ENCODE measurements at places on chromosomes 7 and 10.
A peak's percentile ranks its signal among the peaks of the same experiment; 100 is the strongest.

DNA sequence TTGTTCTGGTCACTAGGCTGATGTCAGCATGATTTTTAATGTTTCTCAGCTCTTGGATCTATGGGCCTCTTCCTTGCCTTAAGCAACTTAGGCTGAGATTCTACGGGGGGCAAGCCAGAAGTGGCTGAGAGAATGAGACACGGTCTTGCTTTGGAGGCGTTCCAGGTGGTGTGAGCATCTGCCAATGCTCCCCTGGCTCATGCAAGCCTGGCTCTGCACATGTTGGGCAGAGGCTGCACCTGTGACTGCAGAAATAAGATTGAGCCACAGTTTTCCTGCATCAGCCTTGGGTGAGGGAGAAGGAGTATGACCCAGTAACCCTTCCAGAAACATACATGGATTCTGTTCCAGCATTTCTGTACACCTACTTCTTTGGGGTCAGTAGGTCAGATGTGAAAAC is 41.9 kb downstream of the C10orf120 start:
- no peak for DNase-seq

GRCh38 chr10:23070913-23071218 is 24.5 kb upstream of the MSRB2 start:
- no peak for DNase-seq

DNA sequence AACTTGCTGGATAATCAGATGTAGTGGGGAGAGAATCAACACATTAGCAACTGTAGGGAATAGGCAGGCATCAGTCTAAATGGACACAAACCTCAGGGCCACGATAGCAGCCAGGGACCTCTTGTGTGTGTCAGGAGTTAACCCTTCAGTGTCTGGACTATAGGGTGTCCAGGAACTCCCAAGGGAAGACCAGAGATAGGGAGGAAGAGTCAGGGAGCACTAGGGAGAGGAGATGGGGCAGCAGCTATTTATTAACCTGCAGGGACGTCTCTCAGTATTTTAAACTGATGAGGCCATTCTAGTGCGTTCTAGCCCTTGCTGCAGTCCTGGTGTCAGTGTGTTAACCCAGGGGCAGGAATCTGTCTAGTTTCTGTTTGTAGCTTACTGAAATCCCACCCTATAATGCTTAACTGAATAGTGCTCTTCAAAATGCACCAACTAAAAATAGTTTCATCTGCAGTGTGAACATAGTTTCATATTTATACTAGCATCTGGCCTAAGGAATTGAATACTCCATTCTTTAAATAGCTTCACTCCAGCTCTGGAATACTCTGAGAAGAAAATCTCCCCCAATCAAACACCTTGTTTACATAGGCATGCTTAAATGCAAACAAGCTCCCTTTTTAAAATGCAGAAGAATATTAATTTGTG is 62.7 kb downstream of the ARID5B start:
- DNase-seq, result no peak

- no peak for DNase-seq
Measured at GRCh38 chr10:74379474-74379873, 228.5 kb downstream of the ADK start.

DNA sequence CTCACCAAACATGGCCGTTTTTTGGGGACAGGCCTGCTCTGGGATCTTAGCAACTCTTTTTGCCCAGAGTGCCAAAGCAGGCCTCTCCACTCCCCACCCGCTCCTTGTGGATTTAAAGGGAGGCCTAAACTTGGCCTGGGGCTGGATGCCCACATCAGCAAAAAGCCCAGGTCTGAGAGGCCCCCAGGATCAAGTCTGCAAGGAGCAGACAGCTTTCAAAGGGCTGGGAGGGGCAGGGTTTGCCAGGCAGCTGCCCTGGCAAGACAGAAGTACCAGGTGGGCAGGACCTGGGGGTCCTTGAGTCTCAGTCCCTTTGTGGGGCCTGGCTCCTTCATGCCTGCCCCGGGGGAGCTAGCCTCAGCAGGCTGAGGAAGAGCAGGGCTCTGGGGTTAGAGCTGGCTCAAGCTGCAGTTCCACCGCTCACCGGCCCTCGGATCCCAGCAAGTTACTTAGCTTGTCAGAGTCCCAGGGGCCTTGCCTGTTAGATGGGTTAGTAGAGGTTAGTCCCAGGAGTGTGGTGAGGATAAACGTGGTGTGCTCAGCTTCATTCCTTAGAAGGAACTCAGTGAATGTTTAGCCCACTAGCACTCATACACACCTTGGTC is 56.2 kb downstream of the ARHGAP22 start:
- no peak for DNase-seq

- DNase-seq, result no peak
Measured at GRCh38 chr10:48684792-48685623, at the start of gene WDFY4. TSS of gene WDFY4 (plus strand) at chr10:48684873. CDS start at chr10:48709733, 24,860 bp downstream.

DNA sequence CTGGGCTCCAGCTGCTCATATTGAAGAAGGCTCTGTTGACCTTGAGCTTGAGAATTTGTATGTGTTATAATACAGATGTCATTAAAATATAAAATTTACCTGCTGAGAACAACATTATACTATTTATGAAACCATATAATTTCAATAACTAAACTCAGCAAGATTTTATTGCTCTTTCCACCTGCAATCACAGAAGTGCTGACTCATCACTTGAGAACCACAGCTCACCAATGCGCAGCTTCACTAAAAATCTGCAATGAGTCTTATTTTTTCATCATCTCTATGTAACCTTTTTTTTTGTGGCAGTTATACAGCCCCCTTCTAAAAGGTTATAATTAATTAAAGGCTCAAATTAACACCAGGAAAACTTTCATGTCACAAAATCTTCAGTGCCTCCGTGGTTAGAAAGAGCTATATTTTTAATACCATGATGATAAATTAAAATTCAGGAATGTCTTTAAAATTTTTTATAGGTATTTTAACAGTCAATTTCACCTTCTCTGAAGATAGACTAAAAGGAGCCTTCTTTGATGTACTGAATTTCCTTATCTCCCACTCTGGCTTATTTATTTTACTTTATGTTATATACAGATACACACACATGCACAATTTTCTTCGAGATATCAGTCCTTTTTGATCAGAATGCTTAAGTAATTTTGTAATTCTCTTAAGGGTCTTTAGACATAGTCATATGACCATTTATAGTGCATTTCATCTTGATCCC is 102.7 kb downstream of the EVX1 start:
- DNase-seq, result no peak

GRCh38 chr7:125127304-125127703 is 197.7 kb upstream of the POT1 start:
- no peak for DNase-seq

GRCh38 chr7:99493823-99494222 is 6.3 kb downstream of the ZNF394 start:
- DNase-seq, result no peak

DNA sequence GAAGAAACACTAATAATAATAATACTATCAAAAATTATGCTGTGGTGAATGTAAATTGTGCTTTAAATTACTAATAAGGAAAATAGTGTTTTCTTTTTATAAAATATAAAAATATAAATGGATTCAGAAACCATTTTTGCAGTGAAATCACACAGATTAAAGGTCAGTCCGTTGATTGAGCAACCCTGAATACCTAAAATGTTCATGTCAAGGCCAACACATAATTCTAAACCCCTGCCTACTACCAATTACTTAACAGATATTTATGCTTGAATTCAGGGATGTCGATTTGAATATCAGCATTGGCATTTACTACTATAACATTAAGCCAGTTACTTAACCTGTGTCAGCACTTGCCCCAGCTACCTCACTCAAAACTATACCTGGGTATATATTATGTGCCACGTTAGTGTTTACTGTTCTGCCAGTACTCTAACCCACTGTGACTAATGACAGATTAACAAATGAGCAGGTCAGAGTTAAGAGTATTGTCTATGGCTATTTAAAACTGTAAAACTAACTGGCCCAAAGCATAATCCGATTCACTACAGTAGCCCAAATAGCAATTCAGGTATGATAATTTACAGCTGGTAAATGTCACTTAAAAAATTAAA is 165.0 kb downstream of the KMT2E start:
- DNase-seq, result no peak

DNA sequence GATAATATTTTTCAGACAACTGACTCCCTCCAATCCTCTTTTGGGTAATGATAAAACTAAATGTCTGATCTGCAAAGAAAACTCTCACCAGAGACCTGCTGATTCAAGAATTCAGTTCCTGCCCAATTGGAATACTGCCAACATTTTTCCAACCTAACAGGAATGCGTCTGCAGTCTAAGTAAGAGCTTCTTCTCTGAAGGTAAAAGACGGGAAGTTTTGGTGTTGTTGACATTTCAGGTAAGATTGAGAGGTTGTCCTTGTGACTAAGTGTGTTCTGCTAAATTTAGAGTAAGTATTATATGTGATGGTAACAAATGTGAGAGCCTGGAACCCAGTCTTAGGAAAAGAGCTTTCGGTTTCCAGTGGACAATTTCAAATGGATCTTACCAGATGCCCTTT is 17.6 kb downstream of the IFIT5 start:
- no peak for DNase-seq

DNA sequence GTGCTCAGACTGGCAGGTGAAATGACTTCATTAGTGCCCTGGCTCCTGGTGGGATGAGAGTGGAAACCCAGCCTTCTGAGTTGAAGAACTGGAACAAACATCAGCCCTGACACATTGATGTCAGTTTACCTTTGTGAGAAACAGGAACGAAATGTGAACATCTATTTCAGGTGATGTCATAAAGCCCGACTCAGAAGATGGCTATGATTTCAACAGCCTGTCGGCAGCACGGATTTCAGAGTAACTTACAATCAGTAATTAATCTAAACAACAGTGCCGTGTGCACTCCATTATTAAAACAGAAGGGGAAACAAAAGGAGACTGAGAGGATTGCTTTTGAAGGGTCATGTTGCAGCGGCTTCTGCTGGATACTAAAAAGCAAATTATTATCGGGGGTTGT is 243.2 kb downstream of the FRMD4A start:
- DNase-seq, result no peak

DNA sequence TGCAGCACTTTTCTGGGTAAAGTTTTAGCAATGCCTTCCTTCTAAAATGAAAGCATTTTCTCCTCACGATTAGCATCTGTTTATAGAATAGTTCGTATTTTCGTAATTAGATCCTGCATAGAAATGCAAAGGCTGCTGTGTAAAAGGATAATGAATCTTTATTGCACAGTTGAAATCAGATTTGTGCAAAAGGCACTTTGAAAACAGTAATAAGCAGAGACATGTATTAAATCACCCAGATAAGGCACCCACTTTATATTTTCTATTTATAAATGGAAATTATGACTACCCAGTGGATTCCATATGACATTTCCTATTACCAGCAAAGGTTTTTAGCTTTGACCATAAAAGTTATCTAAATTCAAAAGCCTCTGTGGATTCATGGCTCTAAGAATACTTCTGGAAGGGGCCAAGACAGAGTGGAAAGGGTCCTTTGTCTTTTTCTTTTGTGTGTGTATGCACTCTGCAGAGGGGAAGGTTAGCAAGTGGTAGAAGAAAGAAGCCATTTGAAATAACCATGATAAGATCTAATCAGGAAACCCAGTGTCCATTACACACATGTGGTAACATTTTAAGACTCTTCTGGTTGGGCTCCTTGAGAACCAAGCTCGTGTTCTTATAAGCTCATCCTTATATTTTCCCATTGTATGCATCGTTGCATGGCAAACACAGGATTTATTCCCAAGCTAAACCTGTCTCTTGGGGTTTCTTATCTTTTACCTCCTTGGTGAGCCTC is 612.1 kb downstream of the AUTS2 start:
- DNase-seq, result no peak

DNA sequence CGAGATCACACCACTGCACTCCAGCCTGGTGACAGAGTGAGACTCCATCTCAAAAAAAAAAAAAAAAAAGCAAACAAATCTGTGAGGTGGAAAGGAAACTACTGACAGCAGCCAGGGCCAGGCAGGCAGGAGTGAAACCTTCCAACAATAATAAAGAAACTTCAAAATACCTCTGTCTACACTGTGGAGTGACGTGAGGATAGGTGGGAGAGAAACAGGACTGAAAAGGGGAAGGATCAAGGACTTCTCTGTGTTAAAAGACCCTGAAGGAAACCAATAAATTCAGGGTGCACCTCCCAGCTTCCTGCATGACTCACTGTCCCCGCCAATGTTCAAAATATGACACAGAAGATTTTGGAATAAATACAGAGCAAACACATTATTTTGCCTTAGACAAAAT is 82.9 kb downstream of the KIAA1549 start:
- DNase-seq, result no peak

- DNase-seq, result no peak
Measured at GRCh38 chr7:24926623-24927524, 53.1 kb downstream of the OSBPL3 start.

GRCh38 chr7:42227936-42228591 is 8.9 kb downstream of the GLI3 start:
- DNase-seq, result peak; percentile 14

GRCh38 chr7:116354171-116354545 is 143.8 kb downstream of the TES start:
- no peak for DNase-seq

DNA sequence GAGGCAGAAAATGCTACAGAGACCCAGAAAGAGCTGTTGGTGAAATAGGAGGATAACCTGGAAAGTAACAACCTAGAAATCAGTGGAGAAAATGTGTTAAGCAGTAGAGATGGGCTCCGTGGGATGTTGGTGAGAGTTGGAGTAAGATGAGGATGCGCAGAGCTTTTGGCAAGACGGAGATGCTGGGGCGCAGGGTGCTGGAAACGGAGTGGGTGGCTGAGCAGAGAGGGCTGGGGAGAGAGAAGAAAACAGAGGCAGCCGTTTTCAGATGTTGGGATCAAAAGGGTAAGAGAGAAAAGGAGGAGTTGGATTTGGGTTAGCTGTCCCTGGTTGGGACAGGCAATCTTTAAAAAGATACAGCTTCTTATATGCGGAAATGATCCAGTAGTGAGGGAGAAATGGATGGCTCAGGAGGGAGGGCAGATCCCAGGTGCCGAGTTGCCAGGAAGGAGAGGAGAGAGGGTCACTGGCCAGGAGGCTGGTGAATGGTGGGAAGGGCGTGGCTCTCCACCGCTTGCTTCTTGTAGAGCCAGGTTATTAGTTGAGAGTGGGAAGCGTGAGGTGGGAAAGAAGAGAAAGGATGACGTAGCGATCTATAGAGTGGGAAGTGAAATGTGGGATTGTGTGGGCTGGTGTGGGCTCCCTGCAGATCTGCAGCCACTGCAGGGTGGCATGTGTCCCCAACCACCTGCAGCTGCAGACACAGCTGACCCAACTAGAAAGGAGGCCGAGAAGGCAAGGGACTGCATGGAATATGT is 182.2 kb upstream of the SVIL start:
- no peak for DNase-seq

GRCh38 chr10:127824826-127825225 is 67.9 kb downstream of the CLRN3 start:
- DNase-seq, result no peak

- no peak for DNase-seq
Measured at GRCh38 chr10:68526634-68527307, 552 bp downstream of the SLC25A16 start.

DNA sequence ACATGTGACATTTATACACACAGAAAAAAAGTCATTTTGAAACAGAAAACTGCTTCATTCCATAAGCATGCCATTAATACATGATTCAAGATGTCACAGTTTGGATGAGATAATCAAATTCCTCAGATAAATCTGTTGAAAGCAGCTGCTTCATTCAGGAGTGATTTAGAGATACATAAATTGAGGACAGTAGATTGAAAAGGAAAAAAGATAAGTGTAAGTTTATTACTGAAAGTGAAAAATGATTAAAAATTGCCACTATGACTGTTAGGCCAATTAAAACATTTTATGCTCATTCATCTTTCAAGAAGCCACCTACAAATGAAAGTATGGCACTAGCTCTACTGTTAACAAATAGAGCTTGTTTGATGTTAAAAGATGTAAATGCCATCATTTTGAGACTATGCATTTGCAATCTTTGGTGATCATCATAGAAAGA is 136.9 kb upstream of the CDK6 start:
- no peak for DNase-seq
